Adipocyte (in vitro differentiated cells): ENCODE measurements at places on chromosomes 2 and 18.

DNA sequence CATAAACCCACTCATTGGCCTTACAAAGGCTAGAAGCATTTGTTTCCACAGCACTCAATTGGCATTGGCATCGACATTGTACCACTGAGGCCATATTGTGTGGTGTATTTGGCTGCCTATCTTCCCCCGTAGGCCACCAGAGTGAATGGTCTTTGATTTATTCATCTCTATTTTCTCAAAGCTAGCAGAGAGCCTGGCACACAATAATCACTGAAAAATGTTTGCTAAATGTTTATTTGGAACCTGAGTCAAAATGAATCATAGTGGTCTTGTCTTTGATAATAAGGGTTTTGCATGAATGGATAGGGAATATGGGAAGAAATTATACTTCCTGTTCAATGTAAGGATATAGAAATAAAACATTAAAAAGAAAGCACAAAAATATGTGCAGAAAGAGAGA is 107.3 kb upstream of the SLC8A1 start:
- no peak for DNase-seq

DNA sequence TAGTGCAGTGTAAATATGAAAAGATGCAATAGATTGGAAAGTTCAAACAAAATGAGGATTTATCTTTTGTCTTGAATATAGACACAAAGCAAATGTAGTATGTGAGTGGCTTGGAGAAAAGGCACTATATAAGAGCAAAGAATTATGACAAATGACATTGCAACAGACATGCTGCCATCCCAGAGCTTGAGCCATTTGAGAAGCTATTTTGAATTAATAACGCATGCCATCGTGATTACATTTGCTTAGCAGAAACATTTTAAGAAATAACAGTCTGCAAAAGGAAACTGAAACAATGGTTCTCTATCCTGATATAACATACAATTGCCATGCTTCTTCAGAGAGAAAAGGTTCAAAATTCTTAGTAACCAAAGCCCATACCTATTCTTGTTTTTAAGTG is 677.1 kb downstream of the ZEB2 start:
- no peak for DNase-seq

GRCh38 chr18:59927246-59927825 is 27.5 kb downstream of the PMAIP1 start:
- no peak for DNase-seq

GRCh38 chr2:183214680-183215079 is 90.4 kb downstream of the NUP35 start:
- no peak for DNase-seq

GRCh38 chr2:171210864-171211431 is 50.3 kb upstream of the TLK1 start:
- DNase-seq = no peak

DNA sequence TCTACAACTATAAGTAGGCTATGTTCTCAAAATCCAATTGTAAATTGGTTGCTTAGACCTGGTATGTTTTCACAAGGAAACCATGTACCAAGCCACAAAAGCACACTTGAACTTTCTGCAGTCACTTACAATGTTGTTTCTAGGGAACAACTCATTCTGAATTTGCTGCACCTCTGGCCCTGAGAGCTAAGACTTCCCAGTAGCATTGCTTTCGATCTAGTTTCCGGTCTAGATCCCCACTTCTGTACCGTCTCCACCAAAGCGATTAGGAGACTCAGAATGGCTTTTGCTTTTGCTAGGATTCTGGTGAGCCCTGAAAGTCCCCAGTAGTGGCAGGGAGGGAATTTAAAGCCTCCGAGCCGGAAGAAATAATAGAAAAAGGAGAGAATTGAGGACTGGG is 313.0 kb downstream of the ARHGAP15 start:
- DNase-seq = no peak

GRCh38 chr2:229446350-229446749 is 175.3 kb upstream of the PID1 start:
- no peak for DNase-seq

- no peak for DNase-seq
These were observed 325.9 kb upstream of the LINC00305 start for GRCh38 chr18:64474773-64475172.
